ENCODE measurements at places on chromosomes 1 and 21.

DNA sequence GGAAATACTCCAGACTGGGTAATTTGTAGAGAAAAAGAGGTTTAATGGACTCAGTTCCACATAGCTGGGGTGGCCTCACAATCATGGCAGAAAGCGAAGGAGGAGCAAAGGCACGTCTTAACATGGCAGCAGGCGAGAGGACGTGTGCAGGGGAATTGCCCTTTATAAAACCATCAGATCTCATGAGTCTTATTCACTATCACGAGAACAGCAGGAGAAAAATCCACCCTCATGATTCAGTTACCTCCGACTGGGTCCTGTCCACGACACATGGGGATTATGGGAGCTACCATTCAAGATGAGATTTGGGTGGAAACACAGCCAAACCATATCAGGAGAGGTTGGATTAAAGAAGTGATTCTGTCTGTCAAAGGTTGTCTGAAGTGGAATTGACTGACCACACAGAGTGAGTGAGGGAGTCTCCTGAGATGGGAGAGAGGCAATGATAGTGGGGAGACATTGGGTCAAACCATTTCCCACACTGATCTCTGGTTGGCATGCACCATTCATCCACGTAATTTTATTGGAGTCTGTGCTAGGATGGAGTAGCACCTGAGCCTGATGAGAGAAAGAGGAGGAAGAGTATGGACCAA lies 58.3 kb upstream of the VAMP3 start:
- no peak for DNase-seq

DNA sequence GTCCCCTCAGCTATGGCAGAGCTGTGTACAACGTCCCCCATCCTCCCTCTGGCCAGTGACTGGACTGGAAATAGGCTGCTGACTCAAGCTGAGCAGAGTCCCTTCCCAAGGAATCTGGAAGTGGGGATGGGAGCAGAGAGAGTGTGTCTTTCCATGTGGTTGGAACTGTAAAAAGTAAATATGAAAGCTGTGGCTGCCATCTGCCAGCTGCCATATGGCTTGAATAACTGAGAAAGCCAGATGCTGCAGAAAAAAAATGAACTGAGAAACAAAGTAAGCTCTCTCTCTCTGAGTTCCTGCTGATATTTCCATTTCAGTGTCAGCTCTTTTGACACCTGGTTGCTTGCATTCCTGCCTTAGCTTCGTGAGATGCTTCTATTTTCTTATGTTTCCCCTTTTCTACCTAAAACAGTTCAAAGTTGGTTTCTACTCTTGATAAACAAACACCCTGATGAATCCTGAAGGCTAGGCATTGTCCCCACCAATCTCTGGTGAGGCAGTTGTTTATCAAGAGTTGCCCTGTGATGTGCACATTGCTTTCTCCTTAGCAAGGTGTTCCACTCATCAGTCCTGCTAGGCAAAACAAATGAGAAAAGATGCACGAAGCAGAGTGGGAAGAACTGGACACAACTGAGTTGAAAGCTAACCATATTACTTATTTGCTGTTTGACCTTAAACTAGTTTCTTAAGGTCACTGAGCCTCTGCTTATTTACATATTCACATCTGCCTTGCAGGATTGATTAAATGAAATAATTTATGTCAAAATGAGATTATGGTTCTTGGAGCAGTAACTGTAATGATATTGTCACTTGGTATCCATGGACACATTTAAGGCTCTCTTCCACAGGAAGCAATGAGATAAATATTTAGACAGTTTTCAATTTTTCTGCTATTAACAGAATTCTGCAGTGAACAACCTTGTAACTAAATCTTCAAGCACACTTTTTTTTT lies 16.6 kb upstream of the DR1 start:
- DNase-seq, result no peak

DNA sequence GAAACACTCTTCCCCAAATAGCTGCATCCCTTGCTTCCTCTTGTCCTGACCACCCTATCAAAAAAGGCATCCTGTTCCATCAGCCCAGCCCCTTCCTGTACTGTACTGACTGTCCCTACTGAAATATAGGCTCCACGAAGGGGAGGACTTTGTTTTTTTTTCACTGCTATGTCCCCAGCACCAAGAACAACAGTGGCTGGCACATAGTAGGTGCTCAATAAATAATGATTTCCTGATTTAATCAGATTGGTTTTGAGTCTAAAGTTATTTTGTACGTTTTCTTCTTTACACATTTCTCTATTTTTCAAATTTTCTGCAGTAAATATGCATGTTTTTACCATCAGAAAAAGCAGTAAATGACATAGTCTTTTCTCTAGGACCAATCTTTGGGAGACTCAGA lies 73.9 kb downstream of the CD58 start:
- no peak for DNase-seq

DNA sequence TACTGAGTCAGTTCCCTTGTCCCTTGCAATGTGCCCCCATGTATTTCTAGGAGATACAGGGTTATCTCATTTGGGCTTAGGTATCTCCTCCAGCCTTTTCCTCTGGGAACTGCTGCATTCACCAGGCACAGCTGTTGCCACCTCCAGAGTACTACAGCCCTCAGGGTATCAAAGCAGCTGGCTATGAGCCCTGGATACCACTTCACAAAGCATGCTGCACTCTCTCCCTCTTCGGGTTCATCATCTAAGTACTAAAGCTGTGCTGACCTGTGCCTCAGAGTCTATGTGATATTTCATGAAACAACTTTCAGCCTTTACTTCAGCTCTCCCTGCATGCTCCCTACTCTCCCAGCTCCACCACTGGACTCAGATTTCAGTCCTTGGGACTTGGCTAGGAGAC lies 62.3 kb downstream of the CCDC185 start:
- DNase-seq, result no peak

- no peak for DNase-seq
These were observed 19.1 kb upstream of the QSOX1 start for GRCh38 chr1:180135535-180135934.

DNA sequence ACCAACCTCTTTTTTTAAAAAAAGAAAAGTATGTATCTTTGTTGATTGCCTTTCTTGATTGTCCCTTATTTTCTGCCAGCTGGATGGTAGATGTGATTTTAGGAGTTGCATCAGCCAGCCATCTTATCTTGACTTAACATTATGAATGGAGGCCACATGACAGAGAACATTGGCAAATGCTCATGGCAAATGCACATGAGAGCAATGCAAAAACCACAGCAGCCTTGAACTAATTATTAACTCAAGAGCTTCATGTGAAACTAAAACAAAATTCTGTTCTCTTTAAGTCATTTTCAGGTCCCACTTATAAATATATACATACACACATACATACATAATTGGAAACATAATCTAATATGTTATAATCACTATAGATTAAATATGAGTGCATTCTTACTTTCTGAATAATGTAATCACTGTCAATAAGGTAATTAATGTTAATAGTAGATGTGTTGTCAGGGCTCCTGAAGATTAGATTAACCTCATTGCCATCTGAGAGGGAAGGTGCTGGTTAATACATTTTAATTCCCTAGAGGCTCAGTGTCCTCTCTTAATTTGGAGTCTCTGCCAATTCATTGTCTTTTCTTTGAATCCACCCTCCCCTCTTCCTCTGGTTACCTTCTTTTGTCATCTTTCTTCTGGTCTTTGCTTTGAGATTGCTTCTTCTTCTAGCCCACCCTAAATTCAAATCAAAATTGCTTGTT lies 962.2 kb downstream of the ADGRL2 start:
- no peak for DNase-seq

- DNase-seq, result no peak
These were observed 26.5 kb upstream of the TMEM125 start for GRCh38 chr1:43243299-43243698.

GRCh38 chr21:43298546-43299440 lies 128.1 kb downstream of the SIK1 start:
- no peak for DNase-seq

GRCh38 chr21:36330904-36331303 lies 10.9 kb downstream of the MORC3 start:
- peak; percentile 34 for DNase-seq

GRCh38 chr21:19120591-19120990 lies 717.0 kb upstream of the TMPRSS15 start:
- DNase-seq, result no peak

DNA sequence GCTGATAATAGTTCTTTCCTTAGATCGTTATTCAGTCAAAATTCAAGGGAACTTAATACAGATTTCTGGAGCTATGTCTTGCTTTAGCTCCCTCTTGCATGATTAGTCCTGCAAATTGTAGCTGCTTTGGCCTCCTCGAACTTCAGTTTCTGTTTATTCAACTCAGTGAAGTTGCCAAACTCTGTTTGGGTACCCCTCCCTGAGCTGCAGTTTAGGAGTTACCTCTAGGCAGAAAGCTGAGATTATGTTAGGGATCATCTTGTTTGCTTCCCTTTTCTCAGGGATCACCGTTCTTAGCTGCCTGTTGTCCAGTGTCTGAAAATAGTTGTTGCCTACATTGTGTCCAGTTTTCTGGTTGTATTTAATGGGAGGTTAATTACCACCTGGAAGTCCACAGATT lies 43.5 kb downstream of the SNX27 start:
- DNase-seq, result no peak

GRCh38 chr1:160546942-160547341 lies 23.9 kb upstream of the SLAMF6 start:
- no peak for DNase-seq

- no peak for DNase-seq
These were observed 84.3 kb downstream of the PLPPR4 start for GRCh38 chr1:99348397-99349132.

DNA sequence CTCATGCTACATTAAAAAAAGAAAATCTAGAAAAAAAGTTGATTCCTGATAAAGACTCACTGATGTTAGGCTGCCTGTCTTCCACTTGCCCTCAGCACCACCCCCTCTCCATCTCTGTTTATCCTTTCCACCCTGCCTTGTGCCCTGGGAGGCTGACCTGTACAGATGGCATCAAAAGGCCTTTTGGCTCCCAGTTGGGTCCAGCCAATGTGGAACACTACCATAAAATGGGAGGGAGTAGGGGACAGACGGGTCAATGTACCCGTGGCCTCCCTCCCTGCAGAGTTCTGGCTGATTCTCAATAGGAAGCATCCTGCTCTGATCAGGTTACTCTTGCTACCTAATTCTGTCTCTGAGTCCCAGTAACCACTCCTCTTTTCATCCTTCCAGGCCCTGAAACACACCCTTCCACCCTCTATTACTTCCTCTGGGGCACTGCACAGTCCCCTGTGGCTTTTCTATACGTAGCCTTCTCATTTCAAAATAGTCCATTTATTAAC lies 300.0 kb downstream of the HHIPL2 start:
- no peak for DNase-seq

DNA sequence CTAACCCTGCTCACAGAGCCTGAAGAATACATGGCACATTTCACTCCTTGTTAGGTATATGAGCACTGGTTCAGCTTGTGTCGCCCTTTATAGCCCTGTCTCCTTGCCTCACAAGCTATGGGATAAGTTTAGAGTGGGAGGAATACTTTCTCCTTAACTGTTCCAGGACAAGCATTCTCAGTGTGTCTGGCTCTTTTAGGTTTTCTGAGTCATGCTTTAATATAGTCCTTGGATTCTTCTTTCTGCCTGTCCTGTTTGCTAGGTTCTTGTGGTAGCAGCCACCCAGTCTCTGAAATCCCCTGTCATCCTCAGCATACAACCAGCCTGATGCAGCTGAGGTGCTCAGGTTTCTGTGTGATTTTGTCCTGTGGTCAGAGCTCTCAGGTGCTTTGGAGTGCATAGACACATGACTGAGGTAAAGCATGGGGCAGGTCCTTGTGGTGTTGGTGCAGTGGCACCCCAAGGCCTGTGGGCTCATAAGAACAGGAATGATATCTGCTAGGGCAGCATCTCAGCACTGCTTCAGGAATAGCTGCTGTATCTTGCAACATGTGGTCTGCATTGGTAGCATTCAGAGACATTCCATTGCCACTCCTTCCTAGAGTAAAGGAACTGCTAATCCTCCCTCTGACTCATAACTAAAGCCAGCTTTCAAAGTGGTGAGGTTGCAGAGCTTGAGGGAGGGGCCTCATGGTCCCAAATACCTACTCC lies 14.2 kb upstream of the CASQ2 start:
- no peak for DNase-seq

GRCh38 chr1:168477792-168478191 lies 66.0 kb downstream of the XCL2 start:
- DNase-seq, result no peak

DNA sequence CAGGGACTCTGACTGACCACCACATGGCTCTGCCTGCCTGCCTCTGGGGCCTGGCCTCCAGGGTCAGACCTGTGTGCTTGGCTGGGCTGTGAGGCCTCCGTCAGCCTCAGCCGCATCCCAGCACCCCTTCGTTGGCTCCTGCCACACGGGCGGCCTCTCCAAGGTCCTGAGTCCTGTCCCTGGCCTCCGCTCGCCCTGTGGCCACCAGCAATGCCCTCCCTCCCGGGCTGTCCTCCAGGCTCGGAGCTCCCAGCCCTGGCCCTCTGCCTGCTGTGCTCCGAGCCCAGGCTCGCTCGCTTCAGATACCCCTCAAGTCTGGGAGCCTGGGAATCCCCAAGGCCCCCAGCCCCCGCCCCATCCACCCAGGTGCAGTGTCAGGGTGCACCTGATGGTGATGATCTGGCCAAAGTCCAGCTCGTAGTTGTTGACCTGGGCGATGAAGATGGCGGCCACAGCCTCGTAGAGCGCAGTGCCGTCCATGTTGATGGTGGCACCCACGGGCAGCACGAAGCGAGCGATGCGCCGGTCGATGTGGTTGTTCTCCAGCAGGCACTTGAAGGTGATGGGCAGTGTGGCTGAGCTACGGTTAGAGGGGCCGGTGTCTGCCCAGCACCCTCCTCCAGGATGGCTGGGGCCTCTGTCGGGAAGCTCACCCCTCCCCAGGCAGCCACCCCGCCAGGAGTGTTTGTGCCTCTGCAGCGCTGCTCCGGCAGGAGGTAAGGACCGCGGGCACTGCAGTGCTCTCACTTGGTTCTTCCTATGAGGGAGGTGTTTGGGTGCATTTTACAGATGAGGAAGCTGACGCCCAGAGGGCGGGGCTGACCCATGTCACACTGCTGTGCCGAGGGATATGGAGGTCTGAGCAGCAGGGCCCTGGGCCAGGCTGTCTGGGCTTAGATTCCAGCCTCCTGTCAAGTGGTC lies 28.5 kb downstream of the PODN start:
- DNase-seq, result no peak

DNA sequence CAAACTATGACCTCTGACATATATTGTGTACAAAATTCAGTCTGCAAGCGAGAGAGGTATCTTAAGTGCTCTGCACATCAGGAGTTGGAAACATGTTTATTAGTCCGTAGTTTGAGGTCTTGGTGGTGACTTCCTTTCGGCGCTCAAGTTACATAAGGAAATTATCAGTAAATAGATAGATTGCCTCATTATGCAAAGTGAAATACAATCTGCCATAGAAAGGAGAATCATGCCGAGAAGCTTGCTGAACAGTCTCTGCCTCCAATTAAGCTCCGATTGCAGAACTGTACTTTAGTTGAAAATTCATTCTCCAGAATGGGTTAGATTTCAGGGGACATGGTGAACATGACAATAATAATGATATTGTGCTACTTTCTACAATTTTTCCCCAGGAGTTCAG lies 271.8 kb downstream of the BRINP2 start:
- no peak for DNase-seq

- DNase-seq, result no peak
These were observed 16.1 kb upstream of the PCP4 start for GRCh38 chr21:39851002-39851618.

DNA sequence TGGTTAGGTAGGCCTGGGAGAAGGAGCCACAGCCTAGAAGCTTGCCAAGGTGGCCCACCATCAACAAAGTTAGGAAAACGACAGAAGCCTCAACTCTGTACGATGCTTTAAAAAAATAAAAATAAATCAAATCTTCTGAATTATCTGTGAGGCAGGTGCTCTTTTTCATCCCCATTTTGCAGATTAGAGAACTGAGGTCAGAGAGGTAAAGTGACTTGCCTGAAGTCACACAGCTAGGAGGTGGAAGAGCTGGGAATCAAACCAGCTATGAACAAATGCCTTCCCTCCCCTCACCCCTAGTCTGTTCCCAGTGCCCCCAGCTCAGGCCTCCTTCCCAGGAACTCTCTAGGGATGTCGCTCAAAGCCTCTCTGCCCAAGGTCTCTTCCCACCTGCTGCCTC lies 30.4 kb downstream of the EPHA2 start:
- DNase-seq, result no peak

Measured in activated T-cell treated with anti-CD3 and anti-CD28 coated beads for 4 hours (primary cell).